Activated B cell treated with CpG ODN at 0.5 μM for 24 hours (primary cell): ENCODE measurements at places on chromosomes 2 and 18. TPM values are rescaled to one million over a fixed set of nuclear protein-coding genes. Genes with fewer than 3 reads are reported as not detected.

- no peak for DNase-seq
Measured at GRCh38 chr2:157488877-157489276, 45.0 kb upstream of the CYTIP start.

DNA sequence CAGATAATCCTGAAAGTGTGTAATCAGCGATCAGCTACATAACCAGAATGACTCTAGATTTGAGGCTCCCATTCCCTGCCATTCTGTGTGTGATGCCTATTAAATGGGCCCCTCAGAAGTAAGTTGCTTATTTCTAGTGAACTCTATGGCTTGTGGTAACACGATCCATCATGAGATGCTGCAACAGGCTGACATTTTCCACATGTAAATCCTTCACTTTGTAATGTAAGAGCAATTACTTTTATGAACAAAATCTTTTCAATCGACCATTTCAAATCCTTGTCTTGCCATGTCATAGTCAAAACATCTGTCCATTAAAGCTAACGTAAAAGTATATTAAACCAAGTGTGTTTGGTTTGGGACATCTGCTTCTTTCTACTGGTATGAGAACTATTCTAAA lies 175.9 kb upstream of the ETAA1 start:
- DNase-seq, result no peak

- DNase-seq, result no peak
Measured at GRCh38 chr2:196954001-196954400, 27.5 kb upstream of the PGAP1 start.

DNA sequence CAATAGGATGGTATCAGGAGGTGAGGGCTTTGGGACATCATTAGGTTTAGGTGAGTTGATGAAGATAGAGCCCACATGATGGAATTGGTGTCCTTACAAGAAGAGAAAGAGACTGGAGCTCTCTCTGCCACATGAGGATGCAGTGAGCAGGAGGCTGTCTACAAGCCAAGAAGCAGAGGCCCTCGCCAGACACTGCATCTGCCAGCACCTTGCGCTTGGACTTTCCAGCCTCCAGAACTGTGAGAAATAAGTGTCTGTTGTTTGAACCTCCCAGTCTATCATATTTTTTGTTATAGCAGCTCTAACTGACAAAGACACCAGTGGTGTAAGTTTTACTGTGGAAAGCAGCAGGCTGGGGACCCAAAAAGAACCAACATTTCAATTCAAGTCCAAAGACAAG lies 571.1 kb upstream of the ID2 start:
- no peak for DNase-seq

DNA sequence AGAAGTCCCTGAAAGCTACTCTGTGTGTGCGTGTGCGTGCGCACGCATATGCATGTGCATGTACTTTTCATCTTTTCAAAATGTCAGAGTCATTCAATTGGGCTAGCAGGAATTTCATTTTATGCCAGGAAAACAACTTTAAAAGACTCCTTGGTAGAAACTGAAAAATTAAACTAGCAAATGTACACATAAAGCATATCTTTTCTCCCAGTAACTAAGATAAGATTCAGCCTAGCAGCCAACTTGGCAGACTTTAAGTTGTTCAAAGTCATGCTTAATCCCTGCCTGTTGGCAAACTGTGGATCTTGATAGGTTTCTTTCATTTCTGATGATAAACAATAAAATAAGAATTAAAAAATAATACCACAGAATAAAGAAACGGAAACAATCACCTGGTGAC lies 1129.1 kb downstream of the LRP1B start:
- no peak for DNase-seq

DNA sequence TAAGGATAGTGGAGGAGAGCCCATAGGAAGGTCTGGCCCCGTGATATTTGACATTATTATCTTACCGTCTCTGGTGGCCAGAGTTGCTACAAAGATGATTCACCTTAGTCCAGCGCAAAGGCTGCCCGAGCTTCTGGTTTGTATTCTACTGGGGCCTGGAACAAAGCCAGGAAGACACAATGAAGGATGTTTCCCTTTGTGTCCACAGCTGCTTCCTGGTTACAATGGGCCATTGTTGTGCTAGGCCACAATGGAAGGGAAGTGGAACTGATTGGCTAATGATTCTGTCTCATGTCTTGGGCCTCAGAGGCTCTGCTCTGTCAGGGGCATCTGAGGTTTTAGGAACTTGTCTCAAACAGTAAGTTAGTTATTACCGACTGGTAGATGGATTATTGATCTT lies 132.2 kb downstream of the TDRD15 start:
- DNase-seq, result no peak

DNA sequence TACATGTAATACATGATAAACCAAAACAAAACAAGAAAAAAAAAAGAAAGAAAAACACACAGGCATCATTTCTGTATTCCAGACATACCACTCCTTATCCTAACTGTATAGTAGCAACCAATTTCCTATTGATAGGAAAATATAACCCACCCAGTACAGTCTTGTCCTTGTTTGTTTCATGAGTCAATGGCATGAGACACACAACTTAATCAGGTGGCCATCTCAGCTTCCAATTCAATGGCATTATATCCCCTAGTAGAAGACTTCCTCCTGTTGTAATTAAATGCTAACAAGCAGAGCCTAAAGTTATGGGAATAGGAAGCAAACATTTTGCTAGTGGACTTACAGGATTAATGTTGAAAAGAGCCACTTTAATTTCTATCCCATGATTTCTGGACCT lies 121.0 kb upstream of the NOL4 start:
- DNase-seq, result no peak

Gene NCK2
- 52.9 and 53.4 TPM in 2 replicates for total RNA-seq

Gene ADAM23
- total RNA-seq, result 0.86 and 1.5 TPM in 2 replicates

Gene COL6A3
- total RNA-seq, result 0.02 and 0.05 TPM in 2 replicates

Gene GPR17
- total RNA-seq, result not detected in 2 replicates

Gene LDAH
- total RNA-seq, result 31.2 and 31.7 TPM in 2 replicates

Gene ZNF385B
- total RNA-seq, result not detected in 2 replicates
